ENCODE measurements at places on chromosomes 1 and 21.

- peak; percentile 51 for DNase-seq
Measured at GRCh38 chr1:156750711-156751450, 594 bp downstream of the HDGF start.

DNA sequence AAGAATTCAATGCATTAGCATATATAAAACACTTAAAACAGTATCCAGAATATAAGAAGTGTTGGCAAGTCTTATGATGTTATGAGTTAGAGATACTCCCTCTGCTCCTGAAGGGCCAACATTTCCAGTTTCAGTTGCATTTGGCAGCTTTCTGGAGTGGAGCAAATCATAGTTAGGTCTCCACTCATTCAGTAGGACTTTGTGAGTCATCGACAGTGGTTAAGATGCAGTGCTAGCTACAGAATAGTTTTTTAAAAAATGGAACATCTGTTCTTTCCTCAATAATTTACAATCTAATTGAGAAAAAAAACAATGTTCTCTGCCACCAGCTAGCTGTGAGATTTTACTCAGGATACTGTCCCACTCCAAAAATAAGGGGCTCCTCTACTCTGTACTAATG, 389.1 kb downstream of the HLX start:
- no peak for DNase-seq

DNA sequence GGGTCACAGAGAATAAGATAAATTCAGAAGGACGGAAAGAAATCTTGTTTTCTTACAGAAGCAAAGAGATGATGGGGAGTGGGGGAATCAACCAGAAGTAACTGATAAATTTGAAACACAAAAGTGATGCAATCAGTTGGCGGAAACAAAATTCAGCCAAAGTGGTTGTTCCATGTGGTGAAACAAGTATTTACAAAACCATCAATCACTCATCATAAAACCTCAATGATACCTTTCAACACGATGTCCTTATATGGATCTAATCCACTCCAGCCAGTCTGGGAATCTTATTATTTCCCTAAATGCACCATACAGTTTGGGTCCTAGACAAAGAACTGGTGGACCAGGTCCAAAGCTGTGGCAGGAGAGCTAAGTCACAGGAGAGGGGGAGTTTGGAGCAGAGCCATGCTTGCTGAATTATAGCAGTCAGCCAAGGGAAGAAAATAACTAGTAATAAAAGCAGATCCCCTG, 303.8 kb upstream of the LRRC7 start:
- no peak for DNase-seq

DNA sequence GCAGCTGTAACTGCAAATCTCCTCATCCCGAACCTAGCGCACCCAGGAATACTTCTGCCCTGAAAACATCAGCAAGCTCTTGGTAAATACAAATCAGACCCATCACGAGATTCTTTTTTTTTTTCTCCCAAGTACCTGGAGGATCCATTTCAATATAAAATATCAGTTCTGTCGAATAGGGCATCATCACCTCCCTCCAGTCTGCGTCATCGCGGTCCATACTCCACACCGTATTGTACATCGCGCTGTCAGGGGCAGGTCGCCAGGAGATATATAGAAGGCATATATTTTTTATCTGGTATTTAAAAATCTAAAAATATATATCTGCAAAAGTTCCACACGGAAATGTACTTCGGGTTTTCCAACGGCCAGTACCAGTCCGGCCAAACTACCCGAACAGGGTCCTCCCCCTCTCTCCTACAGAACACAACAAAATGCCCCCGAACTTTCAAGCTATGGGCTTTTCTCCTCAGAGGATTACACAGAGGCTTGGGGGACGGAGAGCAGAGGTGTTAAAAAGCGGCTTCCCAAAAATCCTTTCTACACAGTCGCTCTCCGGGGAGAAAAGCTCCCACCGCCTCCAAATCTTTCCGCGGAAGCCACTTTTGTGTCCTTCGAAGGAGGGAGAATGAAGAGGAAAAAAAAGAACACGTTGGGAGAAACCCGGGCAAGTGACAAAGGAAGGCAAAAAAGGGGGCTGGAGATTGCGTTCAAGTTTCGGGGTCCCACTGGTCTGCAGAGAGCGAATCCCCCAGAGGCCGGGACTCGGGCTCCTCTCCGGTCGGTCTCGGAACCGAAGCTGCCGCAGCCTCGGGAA, 509 bp downstream of the PIK3R3 start:
- peak; percentile 49 for DNase-seq

GRCh38 chr1:184773762-184774320, 19.2 kb upstream of the EDEM3 start:
- DNase-seq: no peak

GRCh38 chr1:25834894-25835293, 15.1 kb downstream of the MTFR1L start:
- DNase-seq: no peak

DNA sequence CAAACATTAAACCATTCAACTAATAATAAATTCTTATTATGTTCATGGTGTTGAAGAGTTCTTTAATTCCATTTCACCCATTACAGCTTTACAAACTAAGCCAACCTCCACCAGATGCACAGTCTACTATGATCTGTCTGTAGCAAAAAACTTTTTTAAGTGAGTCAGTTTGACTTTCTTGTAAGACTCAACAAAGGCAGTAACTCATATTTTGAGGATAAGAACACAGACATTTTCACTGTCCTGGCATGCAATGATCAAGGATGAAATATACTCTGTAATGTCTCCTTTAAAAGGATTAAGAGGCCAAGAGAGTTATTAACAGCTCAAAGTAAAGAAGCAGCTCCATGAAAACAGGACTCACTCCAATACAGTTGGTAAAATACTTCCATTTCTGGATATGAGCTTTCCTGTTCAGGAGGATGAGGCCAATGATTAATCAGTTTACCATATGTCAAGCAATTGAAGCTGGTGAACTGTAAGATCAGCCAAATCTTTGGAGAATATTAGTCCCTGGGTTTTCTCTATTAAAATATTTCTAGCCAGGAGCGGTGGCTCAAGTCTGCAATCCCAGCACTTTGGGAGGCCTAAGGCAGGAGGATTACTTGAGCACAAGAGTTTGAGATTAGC, 20.6 kb downstream of the XKR8 start:
- DNase-seq: no peak

DNA sequence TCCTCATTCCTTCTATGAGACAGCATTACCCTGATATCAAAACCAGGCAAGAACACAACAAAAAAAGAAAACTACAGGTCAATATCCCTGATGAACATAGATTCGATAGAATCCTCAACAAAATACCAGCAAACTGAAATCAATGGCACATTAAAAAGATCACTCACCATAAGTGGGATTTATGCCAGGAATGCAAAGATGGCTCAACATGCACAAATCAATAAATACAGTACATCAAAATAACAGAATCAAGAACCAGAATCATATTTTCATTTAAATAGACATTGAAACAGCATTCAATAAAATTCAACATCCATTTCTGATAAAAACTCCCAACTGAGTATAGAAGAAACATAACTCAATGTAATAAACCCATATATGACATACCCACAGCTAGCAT, 36.5 kb downstream of the FAF1 start:
- DNase-seq: no peak

DNA sequence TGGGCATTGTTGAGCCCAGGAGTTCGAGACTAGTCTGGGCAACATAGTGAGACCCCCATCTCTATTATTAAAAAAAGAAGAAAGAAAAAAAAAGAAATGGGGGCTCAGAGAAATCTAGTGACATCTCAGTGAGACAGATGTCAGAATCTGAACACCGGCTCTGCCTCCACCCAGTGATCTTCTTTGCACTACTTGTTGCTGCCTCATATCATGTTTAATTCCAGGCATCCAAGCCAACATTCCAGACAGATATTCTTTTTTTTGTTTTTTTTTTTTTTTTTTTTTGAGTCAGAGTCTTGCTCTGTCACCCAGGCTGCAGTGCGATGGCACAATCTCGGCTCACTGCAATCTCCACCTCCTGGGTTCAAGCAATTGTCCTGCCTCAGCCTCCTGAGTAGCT, 5.0 kb upstream of the ARL8A start:
- no peak for DNase-seq

DNA sequence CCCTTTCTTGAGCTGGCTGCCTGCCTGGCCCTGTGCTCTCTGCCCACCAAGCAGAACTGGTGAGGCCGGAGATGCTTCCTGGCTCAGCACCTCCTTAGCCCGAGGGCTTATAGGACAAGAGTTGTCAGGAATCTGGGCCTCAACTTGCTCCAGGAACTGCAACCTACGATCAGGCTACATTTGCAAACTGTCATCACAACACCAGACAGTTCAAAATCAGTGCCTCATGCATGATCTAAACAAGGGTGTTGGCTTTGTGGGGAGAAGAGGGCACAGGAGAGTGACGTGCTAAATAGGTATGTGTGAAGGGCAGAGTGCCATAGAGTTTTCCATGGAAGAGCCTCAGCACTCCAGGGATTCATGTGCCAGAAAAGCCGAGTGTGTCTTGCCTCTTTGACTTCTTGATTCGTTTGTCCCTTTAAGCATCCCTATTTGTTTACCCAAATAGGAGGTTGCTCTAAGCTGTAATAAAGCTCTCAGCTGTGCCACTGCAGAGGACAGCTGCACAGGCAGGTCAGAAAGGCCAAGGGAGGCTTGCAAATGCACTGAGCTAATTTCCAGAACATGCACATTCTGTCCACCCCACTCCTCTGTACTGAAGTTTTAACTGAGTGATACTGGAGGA, 30.2 kb upstream of the NEK2 start:
- DNase-seq: no peak
